ENCODE measurements at places on chromosomes 1 and 21.

DNA sequence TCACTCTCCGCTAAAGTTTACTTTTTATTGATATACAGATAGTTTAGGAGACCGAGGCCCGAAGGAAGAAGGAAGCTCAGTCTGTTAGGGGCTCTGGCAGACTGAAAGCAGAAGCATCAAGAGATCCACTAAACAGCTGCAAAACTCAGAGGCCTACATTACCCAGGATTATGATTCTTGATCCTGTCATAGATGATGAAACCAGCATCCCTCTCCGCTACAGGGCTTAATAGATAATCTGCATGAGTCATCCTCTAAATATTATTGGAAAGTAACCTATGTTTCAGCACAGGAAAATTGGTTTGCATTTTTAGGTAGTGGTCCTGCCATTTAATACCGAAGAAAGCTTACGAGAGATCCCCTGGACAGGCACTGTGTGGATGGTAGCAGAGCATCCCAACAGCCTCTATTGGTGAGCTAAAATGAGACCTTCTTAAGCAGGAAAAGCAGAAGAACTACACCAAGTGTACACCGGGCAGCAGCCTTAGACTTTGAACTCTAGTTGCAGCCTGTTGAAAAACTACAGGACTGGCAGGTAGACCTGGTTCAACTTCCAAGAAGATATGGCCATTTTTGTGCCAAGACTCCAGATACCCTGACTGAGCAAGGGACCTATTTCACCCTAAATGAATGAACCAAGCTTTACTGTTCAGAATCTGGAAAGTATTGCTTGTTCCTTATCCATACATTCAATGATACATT, 6.8 kb downstream of the CASQ2 start:
- no peak for DNase-seq

- DNase-seq = peak; percentile 25
Measured at GRCh38 chr1:169044296-169044695, 62.2 kb upstream of the ATP1B1 start.

DNA sequence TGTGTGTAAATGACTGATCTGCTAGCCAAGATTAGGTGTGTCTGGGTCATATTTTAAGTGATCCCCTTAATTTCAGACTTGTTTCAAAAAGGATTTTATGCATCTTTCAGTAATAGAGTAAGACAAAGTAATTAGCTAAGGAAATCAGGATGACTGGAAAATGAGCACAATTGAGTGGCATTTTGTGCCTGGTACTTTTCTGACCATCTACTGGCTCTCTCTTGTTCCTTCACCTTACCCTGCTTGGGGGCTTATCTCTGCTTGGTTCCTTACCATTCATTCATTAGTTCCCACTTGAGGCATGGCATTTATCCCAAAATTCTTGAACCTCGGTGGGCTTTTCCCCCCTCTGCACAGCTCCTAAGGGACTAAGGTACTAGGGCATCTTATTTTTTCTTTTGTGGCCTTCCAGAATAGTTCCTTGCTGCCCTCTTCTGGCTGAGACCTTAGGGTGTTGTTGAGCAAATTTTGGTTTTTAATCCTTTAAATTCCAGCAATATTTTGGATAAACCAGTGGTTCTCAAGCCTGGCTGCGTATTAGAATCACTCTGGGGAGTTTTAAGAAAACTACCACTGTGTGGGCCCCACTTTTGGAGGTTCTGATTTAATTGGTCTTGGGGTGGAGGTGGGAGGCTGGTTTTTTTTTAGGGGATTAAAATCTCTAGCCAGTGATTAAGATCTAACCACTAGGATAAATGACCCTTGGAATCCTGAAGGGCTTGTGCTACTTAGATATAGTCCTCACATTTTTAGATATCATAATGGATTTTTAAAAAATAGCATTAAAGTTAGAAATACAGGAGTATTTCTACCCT, 50.8 kb downstream of the HS2ST1 start:
- DNase-seq = peak; percentile 11

GRCh38 chr1:203170625-203171330, 4.8 kb downstream of the MYBPH start:
- DNase-seq = no peak

DNA sequence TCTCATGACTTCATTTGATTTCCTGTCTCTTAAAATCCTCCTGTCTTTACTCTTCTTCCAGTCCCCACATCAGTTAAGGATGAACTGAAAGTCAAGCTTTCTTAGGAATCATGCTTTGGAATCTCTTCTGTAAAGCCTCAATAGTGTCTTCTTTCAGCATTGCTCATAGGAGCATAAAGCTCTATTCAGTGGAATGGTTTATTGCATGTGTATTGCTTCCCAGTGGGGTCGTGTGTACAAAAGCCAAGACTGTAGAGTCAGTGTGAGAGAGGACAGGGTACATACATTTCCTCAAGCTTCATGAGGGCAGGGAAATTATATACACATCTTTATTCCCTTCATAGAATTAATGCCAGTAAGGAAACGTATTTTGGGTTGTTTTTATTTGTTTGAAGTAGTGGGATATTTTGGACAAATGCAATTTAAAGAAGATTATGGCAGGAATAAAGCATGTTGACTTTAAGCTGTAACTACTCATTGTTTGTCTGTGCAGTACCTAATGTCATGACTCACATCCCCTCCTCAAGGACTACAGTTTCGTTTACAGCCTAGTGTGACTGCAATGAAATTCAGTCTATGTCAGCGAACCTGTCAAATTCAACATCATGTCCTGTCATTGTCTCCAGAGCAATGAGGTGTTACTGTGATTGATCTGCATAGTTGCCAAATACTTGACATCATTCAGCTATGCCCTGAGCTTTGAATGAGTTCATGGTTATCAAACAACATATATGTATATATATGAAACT, 2164.2 kb downstream of the NCAM2 start:
- no peak for DNase-seq

GRCh38 chr1:228166170-228166936, 749 bp downstream of the IBA57 start:
- DNase-seq = peak; percentile 67

DNA sequence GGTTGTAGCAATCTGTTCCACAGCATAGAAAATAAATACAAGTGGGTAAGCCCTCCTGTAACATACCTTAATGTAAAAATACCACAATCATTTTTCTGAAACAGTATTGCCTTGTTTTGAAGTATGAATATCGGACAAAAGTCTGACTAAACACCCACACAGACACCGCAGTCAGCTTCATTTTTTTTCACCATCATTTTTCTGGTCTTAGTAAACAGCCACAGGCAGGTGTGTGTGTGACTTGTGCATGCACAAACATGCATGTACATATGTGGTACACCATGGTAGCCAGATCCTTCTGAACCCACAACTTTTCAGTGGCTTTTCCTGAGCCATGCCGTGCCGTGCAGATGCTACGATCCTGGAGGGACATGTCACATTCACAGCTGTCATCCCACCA, 261.7 kb downstream of the PCP4 start:
- no peak for DNase-seq

DNA sequence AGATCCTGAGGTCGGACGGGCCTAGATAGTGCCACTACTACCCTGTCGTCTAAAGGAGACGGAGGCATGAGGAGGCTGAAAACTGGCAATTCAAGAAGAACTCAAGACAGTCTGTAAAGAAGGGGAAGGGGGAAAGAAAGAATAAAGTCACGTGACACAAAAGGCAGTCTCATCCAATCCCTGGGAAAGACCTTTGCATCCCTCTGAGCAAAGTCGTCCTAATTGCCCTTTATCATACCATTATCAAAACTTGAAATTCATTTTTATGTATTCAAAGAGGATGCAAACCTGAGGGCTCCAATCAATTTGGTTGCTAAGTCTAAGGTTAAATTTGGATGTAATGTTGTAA, 2.2 kb downstream of the DUSP10 start:
- DNase-seq = no peak

DNA sequence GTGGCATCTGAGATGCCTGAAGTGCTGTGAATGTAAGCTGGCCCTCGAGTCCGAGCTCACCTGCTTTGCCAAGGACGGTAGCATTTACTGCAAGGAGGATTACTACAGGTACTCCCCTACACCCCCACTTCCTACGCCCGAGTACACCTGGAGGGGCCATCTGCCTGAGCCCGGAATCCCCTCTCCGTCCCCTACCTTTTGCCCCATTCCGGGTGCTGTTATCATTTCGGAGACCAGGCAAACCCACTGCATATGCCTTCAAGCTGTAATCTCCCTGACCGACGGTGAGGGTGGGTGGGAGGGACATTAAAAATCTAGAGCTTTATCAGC, 2.9 kb downstream of the LHX9 start:
- DNase-seq = no peak

- DNase-seq = no peak
Measured at GRCh38 chr1:172112576-172112975, 271.3 kb downstream of the DNM3 start.

GRCh38 chr1:221766210-221766609, 24.3 kb upstream of the DUSP10 start:
- DNase-seq = no peak

- DNase-seq = no peak
Measured at GRCh38 chr1:18176619-18177018, 69.0 kb downstream of the IGSF21 start.

DNA sequence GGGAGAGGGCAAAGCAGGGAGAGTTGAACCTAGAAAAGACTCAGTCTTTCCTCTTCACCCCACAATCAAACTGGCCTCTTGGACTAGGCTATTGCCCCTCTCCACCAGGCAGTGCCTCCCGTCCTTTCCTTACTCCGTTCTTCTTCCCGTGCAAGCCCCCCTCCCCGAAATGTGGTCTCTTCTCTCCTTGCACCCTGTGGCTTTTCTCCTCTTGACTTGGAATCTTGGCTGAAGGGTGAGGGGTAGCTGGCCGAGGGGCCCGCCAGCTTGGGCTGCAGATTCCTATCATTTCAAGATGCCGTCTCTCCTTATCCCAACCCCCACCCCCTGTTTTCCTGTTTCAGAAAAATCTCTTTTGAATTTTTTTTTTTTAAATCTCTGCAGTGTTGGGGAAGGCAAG, 1.6 kb downstream of the WNT2B start:
- DNase-seq = no peak

DNA sequence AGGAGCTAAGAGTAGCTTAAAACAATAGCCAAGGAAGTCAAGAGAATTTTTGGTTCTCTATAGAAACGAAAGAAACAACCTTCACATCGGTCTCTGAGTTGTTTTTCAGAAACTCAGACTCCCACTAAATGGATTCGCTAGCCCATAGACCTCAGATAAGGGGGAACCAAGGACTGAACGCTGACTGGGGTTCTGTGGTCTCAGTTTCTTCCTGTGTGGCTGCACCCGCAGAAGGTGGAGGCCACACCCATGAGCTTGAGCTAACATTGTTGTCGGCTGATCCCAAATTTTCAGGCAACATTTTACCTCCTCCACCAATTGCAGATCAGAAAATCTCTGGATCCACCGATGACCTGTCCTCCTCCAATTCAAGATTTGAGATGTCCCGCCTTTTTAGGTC, 456.1 kb downstream of the AJAP1 start:
- DNase-seq = no peak

GRCh38 chr1:19762175-19762779, 37.4 kb downstream of the TMCO4 start:
- peak; percentile 64 for DNase-seq

- DNase-seq = no peak
Measured at GRCh38 chr1:225942574-225942973, 1.6 kb upstream of the LEFTY2 start.

DNA sequence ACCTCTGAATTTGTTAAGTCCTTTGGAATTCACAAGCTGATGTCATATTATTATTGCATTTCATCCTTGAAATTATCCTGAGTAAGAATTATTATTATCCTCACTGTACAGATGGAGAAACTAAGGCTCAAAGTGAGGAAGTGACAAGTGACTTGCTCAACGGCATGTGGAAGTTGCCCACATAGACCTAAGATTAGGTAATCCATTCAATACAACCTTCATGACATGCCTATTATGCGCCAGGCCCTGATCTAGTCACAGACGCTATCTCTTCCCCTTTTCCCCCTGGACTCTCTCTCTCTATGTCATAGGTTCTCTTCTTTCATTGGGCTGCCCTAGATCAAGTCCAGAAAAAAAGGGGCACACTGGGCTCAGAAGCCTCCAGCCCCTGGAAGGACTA, 84.9 kb upstream of the KCNK2 start:
- no peak for DNase-seq
